Naive thymus-derived CD4-positive, alpha-beta T cell (primary cell): ENCODE measurements at places on chromosomes 1 and 21. TPM values are rescaled to one million over a fixed set of nuclear protein-coding genes. Genes with fewer than 3 reads are reported as not detected.
A peak's percentile ranks its signal among the peaks of the same experiment; 100 is the strongest.

- no peak for DNase-seq
These were observed 1328.6 kb upstream of the ADGRL2 start for GRCh38 chr1:80472145-80472544.

GRCh38 chr1:118459871-118460270 lies 274.8 kb upstream of the SPAG17 start:
- no peak for DNase-seq

DNA sequence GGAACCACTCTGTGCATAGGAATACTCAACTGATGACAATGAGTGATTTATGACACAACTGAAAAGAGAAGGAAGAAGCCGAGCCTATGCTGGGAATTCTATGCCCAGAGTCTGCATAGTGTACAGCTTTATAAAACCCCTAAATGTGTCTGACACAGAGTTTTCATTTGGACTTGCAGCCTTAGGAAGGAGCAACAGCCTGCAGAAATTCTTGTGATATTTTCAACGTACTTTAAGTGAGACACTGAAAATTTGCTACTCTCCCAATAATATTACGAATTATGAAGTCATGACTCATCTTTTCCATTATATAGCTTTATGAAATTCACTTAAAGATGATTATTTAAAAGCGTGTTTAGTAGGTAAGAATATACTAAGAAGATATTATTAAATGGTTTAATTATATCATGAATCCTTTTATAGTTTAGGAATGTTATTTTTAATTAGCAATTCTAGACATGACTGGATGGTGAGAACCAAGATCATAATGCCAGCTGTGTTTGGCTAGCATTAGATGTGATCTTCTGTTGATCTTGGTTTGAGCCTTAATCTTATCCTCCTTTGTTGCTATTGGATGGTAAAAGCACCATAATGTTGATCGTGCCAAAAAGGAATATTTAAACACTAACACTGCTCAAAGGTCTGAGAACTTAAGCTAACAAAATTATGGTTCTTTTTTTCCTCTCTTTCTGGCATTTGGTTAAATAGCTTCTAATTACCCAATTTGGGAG lies 785.1 kb upstream of the ADGRL4 start:
- no peak for DNase-seq

- DNase-seq = no peak
These were observed 119.4 kb upstream of the CXADR start for GRCh38 chr21:17393413-17393812.

- DNase-seq = no peak
These were observed 171.1 kb downstream of the TOMM20 start for GRCh38 chr1:234957330-234958065.

GRCh38 chr1:29358183-29358582 lies 121.9 kb downstream of the PTPRU start:
- no peak for DNase-seq

GRCh38 chr1:229191066-229191674 lies 79.7 kb upstream of the RAB4A start:
- no peak for DNase-seq

GRCh38 chr1:36268981-36269380 lies 37.2 kb upstream of the SH3D21 start:
- no peak for DNase-seq

DNA sequence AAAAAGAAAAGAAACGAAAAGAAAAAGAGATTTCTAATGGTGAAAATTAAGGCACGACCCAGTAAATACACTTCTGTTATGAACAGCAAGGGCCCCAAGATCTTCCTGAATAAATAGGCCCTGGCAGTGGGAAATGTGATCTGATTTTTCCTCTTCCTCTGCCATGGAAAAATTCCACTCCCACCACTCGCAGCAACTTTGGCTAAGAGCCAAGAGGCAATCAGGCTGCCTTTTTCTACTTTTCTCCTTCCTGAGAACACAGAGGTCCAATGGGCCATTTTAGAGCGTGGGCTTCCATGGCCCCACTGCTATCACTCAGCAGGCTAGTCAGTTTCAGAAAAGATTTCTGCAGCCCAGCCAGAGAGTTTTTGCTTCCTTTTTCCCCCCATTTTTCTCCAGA lies 33.7 kb upstream of the AK4 start:
- no peak for DNase-seq

DNA sequence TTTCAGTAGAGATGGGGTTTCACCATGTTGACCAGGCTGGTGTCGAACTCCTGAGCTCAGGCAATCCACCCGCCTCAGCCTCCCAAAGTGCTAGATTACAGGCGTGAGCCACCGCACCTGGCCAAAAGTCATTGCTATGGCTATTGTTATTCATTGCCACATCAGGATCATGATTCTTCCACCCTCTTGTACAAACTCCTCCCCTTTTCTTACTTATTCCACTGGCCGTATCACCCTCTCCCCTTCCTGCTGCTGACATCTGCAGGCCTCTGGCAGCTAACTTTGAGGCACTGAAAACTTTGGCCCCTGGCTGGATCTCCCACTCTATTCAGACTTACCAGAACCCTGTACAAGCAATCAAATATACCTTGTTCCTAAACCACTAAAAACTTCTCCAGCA lies 10.9 kb downstream of the TMEM53 start:
- no peak for DNase-seq

DNA sequence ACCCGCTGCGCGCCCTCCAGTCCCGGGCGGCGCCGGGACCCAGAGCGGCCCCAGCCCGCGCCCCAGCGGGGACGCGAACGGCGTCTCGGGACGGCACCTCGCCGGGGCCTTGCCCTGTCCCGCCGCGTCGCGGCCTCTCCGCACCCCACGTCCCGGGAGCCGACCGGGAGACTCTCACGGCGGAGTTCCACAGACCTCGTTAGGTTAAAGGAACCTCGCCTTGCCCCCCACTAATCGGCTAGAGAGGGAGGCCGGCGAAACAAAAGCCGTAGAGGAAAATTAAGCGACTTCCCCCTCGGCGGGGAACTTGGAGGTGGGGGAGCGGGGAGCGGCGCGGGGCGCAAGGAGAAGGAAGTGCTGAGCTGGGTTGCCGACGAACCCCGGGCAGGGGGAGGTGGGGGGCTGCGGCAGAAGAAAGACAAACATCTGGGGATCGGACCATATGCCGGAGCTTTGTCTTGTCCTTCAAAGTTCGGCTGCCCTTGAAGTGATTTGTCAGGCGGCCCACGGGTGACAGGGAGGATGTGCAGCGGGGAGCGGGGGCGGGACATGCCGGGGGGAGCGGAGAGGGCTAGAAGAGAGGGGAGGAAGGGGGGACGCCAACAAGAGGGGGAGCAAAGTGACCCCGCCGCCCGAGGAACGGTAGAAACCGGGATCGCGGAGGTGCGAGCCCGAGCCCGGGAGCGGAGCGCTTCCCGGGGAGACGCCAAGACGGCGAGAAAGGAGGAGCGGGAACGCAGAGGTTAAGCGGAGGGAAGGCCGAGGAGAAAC lies 120.0 kb upstream of the RRP15 start:
- peak; percentile 1 for DNase-seq

- DNase-seq = no peak
These were observed 6.5 kb upstream of the RALGPS2 start for GRCh38 chr1:178718520-178718919.

DNA sequence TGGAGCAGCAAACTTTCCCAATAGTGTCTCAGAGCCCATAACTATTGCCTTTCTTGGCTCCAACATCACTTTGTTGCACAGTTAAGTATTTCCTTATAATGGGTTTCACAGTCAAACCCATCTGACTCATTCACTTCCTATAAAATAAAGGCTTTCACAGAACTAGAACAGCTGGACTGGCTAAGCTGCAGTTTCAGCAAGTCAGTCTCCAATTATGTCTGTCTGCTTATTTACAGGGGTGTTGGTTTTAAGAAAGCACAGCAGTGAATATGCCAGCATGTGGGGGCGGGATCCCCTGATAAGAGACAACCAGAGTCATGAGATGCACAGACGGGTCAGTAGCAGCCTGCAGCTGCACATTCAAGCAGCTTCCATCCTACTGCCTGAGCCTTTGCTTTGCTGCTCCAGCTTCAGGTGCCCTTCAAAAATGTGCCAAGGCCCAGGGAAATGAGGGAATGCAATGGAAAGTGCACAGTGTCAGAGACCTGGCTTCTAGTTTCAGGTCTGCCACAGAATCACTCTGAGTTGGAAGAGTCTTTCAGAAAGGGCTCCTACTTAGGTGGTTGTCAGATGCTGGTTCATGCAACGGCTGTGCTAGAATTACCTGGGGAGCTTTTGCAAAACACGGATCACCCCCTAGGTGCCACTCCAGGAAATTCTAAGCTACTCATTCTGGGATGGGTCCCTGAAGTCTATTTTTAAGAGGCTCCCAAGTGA lies 24.8 kb downstream of the RNF19B start:
- no peak for DNase-seq

DNA sequence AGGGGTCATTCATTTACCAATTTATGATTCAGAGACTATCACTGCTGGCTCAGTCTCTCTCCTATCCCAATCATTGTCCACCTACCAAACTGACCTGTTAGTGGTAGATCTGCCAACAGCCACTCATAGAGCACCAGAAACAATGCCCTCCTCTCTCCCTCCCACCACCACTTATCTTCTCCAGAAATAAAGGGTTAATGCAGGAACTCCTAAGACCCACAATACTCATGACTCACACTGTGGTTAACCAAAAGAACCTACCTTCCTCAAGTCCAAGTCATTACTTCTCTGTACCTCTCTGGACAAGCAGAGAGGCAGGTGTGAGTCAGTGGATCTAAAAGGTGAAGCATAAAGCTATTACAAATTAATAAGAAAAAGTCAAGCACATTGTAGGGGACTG lies 40.9 kb upstream of the CAMK1G start:
- DNase-seq = no peak

DNA sequence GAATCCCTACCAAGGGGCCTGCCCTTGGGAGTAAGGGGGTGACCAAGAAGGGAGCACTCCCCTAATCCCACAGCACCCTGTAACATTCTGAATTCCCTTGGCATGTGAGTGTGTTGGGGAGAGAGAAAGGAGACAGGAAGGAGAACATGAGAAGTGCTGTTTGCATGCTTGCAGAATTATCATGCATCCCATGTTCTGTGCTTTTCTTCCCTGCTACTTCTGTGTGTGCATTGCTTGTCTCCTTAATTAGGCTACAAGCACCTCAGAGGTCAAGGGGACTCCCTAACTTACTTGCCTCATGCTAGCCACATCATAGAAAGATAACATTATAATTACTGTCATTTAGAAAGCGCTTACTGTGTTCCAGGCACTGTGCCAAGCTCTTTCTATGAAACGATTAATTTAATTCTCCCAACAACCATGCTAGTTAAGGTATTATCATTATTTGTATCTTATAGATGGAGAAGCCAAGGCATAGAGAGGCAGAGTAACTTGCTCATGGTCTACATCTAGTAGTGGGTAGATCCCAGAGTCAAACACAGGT lies 11.1 kb downstream of the NOS1AP start:
- no peak for DNase-seq

Gene LRRC3
- total RNA-seq = 2.9 and 3.3 TPM in 2 replicates

Gene WDR64
- total RNA-seq = 0.66 TPM

Gene RAD54L
- 2.1 TPM for total RNA-seq

Gene WNT2B
- total RNA-seq = 0.94 TPM

Gene DIP2A
- total RNA-seq = 50.8 and 54.7 TPM in 2 replicates

Gene C1orf53
- not detected for total RNA-seq

Gene ENAH
- total RNA-seq = 0.03 TPM in 1 of 2 replicates, not detected in the other

Gene AGMAT
- 9.9 TPM for total RNA-seq

Gene RSPO1
- not detected for total RNA-seq
